HTR-8/SVneo (cell line): ENCODE measurements at places on chromosomes 5 and 9.

DNA sequence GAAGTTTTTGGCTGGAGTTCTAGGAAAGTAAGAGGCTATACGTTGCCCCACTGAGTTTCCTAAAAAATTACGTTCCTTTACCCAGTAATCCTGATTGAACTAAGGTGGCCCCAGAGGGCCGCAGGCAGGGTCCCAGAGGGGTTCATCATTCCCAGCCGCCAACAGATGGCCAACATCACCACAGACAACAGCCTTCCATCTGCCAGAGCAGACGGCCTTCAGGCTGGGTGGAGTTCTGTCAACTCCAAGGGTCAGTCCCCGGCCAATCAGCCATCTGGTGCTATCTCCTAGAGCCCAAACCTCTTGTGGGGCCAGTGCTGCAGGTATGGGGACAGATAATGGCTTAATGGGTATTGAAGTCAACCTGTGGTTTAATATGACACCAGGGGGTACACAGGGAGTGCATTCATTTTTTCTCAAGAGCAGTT lies 30.4 kb downstream of the TBC1D2 start:
- DNase-seq: no peak

DNA sequence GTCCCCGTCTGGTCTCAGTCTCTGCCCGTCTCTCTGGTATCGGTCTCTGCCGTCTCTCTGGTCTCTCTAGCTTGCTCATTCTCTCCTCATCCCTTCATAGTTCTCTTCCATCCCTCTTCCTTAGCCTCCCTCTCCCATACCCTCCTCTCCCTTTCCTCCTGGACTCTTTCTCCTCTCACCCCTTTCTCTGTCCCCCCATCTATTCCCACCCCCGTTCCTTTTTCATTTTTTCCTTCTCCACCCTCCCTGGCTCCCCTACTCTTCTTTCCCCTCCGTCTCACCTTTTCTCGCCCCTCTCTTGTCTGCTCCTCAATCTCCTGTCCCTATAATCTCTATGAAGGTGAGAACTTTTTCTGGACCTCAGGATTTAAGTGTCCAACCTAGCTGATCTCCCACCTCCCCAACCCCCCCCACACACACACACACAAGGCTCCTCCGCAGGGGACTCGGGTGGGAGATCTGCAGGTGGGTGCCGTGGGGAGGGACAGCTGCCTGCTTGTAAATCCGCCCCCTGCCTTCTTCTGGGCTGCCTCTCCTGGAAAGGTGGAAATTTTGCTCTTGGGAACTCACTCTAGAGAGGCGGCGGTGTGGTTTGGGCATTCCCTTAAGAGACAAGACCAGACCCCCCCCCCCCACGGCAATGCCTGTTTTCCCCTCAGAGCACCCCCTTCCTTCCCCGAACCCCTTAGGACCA lies 953 bp downstream of the UBE2QL1 start:
- DNase-seq: no peak

GRCh38 chr5:72539038-72539437 lies 31.8 kb upstream of the ZNF366 start:
- DNase-seq: no peak

DNA sequence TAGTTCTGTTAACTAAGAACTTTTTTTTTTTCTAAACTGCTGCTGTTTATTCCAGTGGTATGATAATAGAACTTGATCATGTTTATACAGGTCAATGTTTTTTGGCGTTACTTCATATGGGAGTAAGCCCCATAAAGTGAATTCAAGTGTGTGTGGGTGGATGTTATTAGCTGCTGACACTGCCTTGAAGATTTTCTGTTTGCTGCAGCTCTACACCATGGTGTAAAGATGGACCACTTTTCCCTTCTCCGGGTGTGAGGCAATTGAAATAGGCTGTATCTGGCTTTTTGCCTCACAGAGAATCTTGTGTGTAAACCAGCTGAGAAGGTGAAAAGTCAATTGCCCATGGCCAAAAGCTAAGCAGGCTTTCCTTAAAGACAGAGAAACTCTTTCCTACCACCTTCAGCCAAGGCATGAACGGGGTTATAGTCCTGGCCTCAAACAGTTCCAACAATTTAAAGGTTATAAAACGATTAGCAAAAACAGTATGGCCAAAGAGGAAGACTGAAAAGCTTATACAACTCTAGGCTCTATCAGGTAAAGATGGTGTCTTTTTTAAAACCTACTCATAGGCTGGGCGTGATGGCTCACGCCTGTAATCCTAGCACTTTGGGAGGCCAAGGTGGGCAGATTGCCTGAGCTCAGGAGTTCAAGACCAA lies 33.9 kb upstream of the ABCA1 start:
- DNase-seq: no peak

GRCh38 chr5:14197056-14197455 lies 53.9 kb downstream of the TRIO start:
- DNase-seq: no peak

GRCh38 chr5:123752552-123753179 lies 240.7 kb downstream of the CSNK1G3 start:
- no peak for DNase-seq

- DNase-seq: no peak
These were observed 172.9 kb upstream of the PTCH1 start for GRCh38 chr9:95689669-95690068.

DNA sequence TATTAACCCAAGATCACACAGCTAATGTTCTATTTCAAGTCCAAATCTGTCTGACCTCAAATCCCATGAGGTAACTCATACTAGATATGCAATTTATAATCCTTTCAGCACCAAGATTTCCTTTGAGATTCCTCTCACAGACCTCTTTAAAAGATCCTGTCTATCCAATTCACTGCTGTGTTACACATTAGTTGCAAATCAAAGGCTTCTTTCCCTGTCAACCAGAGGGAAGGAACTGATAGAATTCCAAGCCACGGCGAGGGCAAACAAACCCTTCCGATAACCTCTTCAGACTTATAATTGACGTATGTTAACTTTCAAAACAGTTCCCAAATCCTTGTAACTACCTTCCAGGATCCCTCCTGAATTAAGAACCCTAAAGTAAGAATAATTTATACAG lies 168.9 kb downstream of the DRD1 start:
- no peak for DNase-seq

DNA sequence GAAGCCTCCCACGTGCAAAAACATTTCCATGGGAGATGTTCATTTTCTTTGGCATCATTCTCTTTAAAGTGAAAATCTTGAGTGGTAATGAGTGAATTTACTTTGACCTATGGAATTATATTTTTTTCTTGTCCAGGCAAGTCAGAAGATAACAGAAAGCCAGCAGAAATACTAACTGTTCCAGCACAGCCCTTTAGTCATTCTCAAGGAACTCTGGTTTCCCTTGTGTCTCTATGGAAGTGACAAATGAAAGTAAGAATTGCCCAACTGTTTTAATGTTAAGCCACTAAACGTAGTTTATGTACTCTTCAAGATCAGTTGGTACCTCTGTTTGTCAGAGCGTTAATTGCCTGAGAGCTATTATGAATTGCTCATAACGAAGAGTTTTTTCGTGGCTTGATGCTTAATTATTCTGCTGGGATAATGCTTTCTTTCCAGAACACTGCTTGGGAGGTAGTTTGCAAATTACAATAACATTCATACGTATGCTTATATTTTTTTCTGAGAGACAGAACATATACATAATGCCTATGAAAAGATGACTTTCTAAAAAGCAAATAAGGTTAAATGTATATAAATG lies 84.5 kb upstream of the CER1 start:
- no peak for DNase-seq

GRCh38 chr9:115781070-115781736 lies 372.4 kb upstream of the PAPPA start:
- no peak for DNase-seq

- DNase-seq: peak; percentile 24
These were observed 160.2 kb upstream of the DAPK1 start for GRCh38 chr9:87337335-87338087.
